ENCODE measurements at places on chromosomes 1 and 21.

GRCh38 chr21:44513389-44514217, 26.4 kb downstream of the KRTAP10-1 start:
- DNase-seq = peak; percentile 21

DNA sequence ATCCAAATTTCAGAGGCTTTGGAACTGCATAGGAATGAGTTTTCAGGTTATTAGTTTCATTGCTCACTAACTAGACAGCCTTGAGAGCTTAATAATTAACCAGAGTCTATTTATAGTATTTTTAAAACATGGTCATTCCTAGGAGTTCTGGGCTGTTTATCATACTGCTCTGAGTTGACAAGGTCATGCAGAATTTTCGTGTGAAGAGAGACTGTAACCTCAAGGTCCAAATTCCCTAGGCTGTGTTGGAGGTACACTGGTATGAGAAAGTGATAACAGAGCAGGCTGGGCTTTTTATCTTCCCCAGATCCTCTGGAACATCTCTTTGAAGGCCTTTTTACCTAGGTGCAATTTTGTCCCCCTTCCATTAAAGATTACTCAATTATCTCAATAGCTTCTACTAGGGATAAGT, 736.3 kb downstream of the LTN1 start:
- no peak for DNase-seq

- peak; percentile 14 for DNase-seq
These were observed 89.5 kb upstream of the CD53 start for GRCh38 chr1:110783292-110783918.

- peak; percentile 96 for DNase-seq
These were observed 29.8 kb downstream of the MAPKAPK2 start for GRCh38 chr1:206714331-206715058.

DNA sequence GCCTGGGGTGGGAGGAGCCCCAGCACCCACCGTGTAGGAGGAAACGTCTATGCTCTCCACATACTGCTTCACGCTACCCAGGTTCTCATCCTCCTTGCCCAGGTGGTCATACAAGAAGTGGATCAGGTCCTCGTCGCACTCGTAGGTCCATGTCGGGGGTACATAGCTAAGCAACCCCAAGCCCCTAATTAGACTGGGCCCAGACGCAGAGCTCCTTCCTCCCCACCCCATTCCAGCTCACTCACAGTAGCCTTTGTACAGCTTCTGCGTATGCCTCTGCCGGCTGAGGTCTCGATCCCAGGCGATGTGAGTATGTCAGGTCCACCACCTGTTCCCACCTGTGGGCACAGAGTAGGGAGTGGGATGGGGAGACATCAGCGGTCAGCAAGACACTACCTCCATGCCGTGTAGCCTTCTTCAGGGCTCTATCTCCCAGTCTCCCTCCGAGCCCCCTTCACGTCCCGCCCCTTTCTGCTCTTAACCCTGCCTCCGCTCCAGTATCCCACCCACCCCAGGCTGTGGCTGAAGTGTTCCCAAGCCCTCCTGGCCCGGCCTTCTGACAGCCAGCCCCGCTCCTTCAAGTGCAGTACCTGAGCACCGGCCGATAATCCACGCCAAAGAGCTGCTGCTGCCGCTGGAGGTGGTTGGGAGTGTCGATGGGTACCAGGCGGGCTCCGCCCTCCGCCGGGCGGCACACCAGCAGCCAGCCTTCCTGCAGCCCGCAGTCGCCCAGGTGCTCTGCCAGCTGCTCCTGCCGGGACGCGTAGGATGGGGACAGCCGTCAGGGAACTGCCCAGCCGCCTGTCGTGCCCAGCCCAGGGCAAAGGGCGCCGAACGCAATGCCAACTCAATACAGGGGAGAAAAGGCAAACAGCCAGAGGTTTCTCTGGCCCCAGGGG, 919 bp downstream of the HECTD3 start:
- no peak for DNase-seq

GRCh38 chr1:224300346-224300745, 29.6 kb downstream of the NVL start:
- DNase-seq = no peak

DNA sequence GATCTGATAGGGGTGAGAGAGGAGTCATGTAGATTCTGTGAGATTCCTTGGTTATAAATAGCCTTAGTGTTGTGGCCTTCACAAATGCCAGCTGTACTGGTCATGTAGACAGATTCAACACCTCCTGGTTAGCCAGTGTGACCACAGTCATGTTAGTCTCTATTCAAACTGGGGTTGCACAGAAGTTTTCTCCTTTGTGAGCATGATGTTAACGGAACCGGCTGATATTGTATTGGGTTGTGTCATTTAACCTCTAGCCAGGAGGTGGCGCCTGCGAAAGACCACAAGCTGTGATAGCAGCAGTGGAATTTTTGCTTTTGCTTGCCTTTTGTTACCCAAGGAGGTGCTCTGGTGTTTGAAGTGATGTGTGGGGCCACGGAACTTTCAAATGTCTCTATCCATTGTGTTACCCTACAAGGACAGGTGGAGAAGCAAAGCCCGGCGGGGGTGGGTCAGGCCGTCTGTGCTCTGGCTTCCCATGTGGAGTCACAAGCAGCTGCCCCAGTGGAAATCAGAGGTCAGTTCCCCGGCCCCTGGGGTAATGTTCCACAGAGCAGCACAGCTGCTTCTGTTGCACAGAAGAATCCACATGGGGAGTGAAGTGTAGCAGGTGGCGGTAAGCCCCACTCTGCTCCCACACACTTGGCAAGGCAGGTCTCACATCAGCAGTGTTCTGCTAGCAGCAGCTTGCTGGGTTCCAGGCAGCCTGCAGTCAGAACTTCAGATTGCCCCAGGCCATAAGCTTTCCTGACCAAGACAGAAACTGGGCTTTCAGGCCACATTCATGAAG, 112.6 kb downstream of the ADAMTS1 start:
- peak; percentile 13 for DNase-seq

- DNase-seq = no peak
These were observed 13.4 kb downstream of the RAB7B start for GRCh38 chr1:205989786-205990185.

- no peak for DNase-seq
These were observed 82.4 kb upstream of the GPR88 start for GRCh38 chr1:100455478-100456072.

DNA sequence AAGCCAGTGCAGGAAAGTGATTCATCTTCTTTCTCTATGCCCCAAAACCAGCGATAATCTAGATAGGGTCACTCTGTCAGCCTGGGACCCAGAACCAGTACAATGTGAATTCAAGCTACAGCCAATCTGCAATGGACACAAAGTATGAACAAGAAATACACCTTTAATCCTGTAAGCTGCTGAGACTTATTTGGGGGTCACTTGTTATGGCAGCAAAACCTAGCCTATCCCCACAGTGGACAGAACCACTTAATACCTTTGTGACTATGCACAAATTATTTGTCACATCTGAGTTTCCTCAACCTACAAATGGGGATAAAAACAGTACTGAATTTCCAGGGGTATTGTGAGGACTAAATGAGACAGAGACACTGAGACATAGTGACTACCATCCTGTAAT, 50.0 kb downstream of the TMCO4 start:
- no peak for DNase-seq

DNA sequence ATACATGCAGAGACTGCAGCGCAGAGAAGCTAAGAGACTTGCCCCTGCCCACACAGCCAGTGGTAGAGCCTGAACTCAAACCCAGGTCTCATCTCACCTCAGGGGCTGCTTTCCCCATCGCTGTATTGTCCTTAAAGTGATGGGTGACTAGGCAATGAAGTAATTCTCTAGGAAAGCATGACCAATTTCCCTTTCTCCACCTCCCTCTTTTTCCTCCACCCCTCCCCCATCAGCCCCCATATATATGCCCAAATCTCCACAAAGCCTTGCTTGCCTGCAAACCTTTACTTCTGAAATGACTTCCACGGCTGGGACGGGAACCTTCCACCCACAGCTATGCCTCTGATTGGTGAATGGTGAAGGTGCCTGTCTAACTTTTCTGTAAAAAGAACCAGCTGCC, at the start of gene IL24:
Gene IL24, plus strand, starts transcription at position 269 of the 400 bp plus-strand sequence. CDS start 390 bp downstream, outside the sequence.
- DNase-seq = no peak

GRCh38 chr1:64183395-64184002, 19.9 kb upstream of the UBE2U start:
- DNase-seq = no peak

DNA sequence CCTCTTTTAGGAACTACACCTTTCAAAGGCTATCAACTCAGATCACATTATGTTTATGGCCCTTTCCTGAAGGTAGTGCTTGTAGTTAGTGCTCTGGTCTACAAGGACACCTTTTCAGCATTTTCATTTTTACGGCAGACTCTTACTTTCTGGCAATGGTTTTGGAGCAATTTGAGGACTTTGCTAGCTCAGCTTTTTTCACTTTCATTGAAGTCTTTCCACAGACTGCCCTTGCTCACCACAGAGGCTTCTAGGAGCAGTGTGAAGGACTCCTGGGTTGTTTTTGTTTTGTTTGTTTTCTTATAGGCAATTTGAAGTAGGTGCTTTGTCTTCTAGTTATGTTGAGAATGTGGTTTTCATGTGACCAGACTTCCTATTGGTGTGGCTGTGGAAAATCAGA, 43.1 kb downstream of the CD55 start:
- no peak for DNase-seq

DNA sequence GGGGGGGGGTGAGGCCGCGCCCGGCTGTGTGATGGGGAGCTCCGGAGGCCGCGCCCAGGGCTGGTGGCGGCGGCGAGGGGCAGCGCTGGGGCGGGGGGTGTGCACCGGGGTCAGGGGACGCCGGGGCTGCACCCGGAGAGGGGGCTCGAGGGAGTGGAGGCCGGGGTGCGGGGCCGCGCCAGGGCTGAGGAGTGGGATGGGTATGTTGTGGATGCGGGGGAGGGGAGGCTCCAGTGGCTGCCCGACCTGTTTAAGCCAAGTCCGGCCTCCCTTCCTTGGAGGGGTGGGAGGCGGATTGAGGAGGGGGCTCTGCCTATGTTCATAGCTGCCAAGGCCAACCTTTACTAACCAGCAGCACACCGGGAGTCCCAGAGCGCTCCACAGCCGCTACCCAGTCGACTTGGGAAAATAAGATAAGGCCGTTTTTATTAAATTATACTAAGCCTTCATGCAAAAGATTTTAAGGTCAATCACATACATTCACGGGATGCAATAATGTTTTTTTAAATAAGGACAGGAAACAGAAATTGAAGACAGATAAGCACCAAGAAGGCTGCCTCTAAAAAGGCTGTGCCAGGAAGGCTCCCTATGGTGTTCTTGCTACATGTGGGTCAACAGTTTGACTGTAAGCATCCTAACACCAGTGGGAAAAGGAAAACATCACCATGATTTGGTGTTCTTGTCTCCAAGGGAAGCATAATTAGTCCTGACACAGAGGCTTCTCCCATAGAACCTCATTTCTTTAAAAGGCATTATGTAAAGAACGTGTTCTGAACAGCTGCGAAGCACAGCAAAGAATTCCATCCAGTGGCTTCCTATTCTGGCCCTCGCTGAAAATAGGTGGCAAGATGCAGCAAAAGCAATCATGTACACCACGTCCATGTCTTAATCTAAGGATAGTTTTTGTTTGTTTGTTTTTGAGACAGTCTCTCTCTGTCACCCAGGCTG, 626 bp upstream of the HLCS start:
- no peak for DNase-seq

- DNase-seq = no peak
These were observed 101.7 kb downstream of the NAV1 start for GRCh38 chr1:201640624-201641023.

GRCh38 chr1:156162430-156163037, 9.1 kb downstream of the SEMA4A start:
- no peak for DNase-seq

- no peak for DNase-seq
These were observed 3.7 kb downstream of the CYB561D1 start for GRCh38 chr1:109497449-109498160.

GRCh38 chr21:35829067-35829466, 231.3 kb downstream of the SETD4 start:
- DNase-seq = no peak

GRCh38 chr21:36097427-36098181, 27.8 kb downstream of the CBR1 start:
- no peak for DNase-seq

- DNase-seq = no peak
These were observed 12.3 kb upstream of the GSTM4 start for GRCh38 chr1:109643385-109644230.

- no peak for DNase-seq
These were observed 49.7 kb downstream of the SIPA1L2 start for GRCh38 chr1:232579958-232580941.

DNA sequence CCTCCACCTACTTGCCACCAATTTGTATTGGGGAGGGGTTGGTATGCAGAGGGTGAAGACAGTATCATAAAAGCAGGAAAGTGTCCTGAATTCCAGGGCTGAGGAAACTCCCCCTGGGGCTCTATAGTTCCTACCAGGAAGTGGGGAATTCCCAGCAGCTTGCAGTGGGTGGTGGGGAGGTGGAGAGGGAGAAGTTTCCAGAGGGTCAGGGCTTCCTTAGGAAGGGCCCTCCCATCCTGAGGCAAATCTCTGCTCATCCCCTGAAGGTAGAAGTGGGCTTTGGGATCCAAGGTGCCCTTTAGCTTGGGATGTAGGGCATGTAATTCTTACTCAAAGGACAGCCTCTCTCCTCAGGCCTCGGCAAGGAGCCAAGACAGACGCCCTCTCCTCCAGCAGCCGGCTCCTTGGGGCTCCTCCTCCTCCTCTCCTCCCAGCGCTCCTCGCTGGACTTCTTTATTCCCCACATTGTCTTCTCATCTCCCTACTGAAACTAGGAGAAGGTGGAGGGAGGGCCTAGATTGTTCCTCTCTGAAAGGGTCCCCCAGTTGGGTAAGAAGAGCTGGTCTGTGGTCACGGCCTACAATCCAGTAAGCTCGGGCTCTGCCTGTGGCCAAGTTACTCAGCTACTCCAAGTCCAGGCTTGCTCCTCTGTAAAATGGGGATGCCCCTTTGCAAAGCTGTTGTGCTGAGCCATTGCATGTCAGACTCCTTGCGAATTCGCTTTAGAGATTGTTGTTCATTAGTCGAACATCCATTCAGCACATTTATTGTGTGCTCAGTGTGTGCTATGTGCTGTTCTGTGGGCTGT, 17.9 kb upstream of the CSF1 start:
- no peak for DNase-seq

DNA sequence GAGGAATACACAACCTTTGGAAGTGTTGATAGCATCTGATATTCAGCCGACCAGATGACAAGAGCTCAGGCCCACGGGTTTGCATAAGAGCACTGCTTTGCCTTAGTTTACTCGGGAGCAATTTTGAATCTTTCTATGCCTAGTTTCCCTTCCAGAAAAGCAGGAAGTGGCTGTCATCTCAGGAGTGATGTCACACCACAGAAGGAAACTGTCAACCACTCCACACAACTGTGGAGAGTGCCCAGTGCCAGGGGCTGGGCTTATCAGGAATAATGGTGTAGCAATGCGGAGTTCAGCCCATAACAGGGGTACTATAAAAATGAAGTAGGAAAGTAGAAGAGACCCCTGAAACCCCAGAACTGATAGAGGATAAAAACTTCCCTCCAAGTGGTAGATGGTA, 28.4 kb downstream of the NTPCR start:
- DNase-seq = no peak

GRCh38 chr1:170530972-170531757, 801 bp upstream of the GORAB start:
- DNase-seq = no peak

DNA sequence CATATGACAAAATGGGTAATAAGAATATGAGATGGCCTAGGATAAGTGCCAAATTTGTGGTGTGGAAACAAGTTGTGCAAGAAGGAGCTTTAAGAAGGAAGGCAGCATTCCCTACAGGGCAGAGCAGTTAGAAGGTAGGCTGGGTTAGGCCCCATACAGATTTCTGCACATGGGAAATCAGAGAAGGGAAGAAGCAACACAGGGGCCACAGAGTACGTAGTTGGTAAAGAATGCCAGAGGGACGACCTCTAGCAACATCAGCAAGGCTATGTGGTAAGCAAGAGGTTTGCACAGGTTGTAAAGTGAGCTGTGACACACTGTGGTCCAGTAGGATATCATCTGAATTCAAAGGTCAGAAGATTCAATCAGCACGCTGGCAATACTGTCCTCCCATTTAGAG, 765.6 kb upstream of the B3GALT2 start:
- DNase-seq = no peak
